ENCODE measurements at places on chromosomes 4 and X. TPM values are rescaled to one million over a fixed set of nuclear protein-coding genes. Genes with fewer than 3 reads are reported as not detected.

GRCh38 chr4:185839194-185839712, 27.3 kb upstream of the SORBS2 start:
- H3K27me3 ChIP-seq: no peaks in the 10 kb centered on the region
- DNase-seq: peak; percentile 7
- H3K4me3 ChIP-seq: no peak overlapping the region
- no peaks in the 10 kb centered on the region for H3K36me3 ChIP-seq
- H3K4me1 ChIP-seq: peaks cover 4% of the 10 kb centered on the region

GRCh38 chr4:78689261-78689660, 86.9 kb upstream of the BMP2K start:
- H3K4me3 ChIP-seq: no peak overlapping the region
- H3K4me1 ChIP-seq: no peaks in the 10 kb centered on the region
- DNase-seq: no peak
- H3K36me3 ChIP-seq: no peaks in the 10 kb centered on the region
- no peak overlapping the region for H3K27ac ChIP-seq

- peaks cover 15% of the 10 kb centered on the region for H3K4me1 ChIP-seq
- no peaks in the 10 kb centered on the region for H3K27me3 ChIP-seq
- peak overlapping the region; percentile 93 for H3K27ac ChIP-seq
- DNase-seq: no peak
These were observed 1.0 kb downstream of the PGRMC2 start for GRCh38 chr4:128286474-128287058.

The EPGN gene
- 0.92 TPM for total RNA-seq

DNA sequence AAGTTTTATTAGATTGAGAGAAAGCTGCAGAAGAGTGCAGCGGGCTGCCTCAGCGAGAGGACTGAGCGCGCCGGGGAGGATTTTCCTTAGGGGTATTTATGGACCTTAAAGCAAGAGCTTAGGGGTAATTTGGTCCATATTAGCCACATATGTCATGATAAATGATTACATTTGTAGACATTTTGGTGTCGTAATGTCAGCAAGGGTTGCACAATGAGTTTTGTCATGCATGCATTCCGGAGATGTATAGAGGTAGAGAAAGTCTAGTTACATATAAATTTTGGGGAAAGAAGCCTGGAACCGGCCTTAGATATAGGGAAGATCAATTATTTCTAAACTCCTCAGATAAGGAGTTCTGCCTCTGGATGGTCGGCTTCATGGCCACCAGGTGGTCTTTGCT, 10.0 kb downstream of the MGST2 start:
- DNase-seq: no peak
- no peaks in the 10 kb centered on the region for H3K27me3 ChIP-seq
- H3K4me1 ChIP-seq: no peaks in the 10 kb centered on the region

The NAT8L gene
- 0.24 TPM for total RNA-seq

The PGRMC1 gene
- total RNA-seq: 96.6 TPM
